ENCODE measurements at places on chromosomes 12 and 14.

- DNase-seq: no peak
Observed at GRCh38 chr14:49959822-49960408, 67.0 kb downstream of the ARF6 start.

GRCh38 chr14:37054869-37055268, 117.5 kb downstream of the SLC25A21 start:
- no peak for DNase-seq

DNA sequence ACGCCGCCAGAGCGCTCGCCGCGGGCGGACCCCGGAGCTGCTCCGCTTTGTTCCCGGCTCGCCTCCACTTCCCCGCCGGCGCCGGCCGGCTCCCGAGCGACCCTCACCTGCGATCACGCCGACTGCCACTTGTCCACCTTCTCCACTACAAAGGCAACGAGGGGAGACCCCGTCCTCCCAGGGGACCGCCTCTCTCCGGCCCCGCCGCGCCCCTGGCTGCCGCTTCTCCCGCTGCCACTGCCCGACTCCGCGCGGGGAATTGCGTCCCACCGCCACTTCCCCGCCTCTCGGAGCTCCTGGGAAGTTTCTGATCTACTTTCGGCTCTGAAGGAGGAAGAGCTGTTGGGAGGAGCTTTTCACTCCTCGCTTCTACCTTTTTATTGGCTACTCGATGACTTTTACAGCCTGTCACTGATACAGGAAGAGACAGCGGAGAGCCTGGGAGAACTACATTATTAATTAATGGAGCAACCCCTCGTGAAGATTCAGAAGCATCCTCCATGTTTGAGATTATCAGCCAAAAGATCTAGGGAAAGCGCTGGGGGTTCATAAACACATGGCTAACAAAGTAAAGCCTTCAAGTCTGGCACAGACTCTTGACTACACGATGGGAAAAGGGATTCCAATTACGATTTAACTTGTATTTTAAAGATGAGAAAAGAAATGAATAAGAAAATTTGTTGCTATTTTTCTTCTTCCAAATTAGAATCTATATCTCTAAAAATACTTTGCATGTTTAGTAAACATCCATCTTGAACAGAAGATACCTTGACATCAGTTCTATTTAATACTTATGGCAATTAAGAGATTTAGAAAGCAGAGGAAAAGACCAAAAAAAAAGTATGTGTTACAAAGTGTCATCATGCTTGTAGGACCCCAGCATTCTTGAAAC, at the start of gene BAZ1A:
BAZ1A (minus strand) TSS at position 330 of the 892 bp plus-strand sequence. CDS start 756 bp downstream, outside the sequence.
- peak; percentile 94 for DNase-seq

- no peak for DNase-seq
Observed at GRCh38 chr12:114269153-114269552, 136.8 kb downstream of the TBX5 start.

DNA sequence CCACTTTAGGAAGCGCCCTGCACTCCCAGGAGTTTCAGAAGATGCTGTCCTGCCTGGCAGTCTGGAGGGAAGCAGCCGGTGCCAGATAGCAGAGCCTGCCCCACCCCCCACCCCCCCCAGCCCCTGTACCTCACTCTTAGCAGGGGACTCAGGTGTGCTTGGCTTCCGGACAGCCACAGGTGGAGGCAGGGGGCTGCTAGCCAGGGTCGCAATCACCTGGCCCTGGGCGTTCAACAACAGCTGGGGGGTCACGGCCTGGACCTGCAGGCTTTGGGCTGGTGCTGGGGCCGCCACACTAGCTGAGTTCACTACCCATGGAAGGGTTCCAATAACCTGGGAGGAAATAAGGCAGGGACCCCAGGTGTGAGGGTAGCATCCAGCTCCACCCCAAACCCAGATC, 22.0 kb downstream of the POU6F1 start:
- DNase-seq: no peak

Data from inflammatory macrophage treated with lipopolysaccharide for 4 hours (primary cell).